ENCODE measurements at places on chromosomes 7 and 10.

- DNase-seq: no peak
Observed at GRCh38 chr7:73585196-73585595, 6.8 kb upstream of the TBL2 start.

GRCh38 chr10:70812814-70813213 lies 2.9 kb upstream of the SGPL1 start:
- no peak for DNase-seq

- DNase-seq: no peak
Observed at GRCh38 chr7:50620433-50620832, 55.2 kb upstream of the DDC start.

DNA sequence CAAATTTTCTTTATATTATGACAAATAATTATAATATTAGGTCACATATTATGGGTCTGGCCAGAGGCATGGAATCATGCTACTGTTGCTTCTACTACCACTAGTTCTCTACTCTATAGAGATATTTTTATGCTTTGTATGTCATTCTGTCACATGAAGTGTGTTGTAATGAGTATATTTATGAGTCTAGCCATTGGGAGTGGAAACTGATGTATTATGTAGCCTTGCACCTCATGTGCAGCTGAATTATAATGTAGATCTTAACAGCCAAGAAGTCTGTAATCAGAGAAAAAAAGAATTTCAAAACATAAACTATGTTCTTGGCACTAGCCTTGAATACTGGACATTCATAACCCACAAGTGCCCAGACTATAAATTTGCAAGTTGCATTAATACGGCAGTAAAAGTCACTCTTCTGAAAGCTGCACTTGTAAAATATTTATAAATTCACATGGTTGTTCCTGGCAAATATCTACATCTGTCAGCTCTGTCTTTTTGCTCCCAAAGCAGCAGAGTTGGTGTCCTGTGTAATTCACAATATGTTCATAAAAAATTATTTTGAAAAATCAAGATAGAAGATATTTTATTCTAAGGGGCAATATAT lies 48.6 kb upstream of the SKAP2 start:
- no peak for DNase-seq

DNA sequence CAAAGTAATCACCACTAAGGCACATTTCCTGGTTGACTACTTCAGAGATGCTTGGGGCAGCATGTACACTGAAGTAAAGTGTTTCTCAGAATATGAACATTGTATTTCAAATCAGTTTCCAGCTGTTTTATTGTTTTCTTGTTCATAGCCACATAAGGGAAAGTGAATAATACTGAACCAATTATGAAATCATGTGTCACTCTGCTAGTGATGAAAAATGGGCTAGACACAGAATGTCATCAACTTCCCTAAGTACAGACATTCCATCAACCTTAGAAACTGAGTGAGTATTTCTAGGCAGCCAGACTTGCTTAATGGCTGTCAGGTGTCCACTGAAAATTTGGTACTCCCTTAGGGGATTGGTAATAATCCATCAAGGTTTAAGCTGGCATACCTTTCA lies 603.5 kb downstream of the ARL4A start:
- DNase-seq: no peak

DNA sequence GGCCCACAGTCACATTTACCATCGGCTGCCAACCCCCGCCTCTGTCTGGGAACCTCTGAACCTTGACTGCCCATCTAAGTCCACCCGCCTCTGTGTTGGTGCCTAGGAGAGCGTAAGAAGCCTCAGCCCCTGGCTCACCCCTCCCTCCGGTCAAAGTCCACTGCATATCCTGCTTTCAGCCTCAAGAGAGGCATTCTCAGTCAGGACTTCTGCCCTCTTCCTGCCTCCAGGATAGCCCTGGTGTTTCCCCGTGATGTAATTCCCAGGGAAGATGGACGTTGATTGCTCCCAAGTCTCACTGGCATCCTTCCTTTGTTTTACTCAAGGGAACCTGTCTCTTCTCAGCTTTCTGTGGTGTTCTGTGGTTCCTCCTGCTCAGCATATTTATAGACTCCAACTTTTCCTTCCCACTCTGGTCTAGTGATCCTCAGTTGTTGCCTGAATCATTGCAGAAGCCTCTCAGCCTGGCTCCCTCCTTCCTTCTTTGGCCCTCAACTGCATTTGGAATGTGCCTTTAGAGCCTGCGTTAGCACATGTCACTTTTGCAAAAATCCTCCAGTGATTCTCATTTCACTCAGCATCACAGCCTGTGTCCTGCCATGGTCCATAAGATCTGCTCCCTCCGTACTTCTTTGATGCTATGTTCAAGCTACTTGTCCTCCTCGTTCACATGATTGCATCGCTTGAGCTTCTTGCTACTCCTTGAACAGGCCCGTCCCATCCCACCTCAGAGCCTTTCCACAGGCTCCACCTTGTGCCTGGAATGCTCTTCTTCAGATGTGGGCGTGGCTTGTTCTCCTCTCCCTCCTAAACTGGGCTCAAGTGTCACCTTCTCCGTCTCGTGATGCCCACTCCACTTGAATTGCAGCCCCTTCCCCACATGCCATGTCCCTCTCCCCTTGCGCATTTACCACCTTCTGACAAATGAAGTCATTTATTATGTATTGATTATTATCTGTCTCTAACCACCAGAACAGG lies 124.2 kb downstream of the PLPP4 start:
- DNase-seq: no peak

GRCh38 chr10:54799506-54799905 lies 1.5 kb downstream of the PCDH15 start:
- no peak for DNase-seq

DNA sequence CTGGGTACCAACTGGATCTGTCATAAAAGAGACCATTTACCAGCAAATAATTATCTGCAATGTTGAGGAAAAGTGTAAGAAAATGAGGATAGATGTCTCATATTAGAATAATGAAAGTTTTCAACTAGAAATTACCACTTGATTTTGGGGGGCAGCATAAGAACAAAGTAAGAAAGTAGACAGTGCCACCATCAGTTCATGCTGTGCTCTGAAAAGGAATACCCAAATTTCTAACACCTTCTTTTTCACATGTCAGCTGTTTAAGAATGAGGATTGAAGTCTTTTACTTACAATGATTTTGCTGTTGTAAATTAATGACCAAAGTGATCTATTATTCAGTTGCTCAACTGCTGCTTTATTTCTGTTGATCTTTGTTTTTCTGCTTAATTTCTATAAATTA lies 578.3 kb downstream of the ETV1 start:
- DNase-seq: no peak

DNA sequence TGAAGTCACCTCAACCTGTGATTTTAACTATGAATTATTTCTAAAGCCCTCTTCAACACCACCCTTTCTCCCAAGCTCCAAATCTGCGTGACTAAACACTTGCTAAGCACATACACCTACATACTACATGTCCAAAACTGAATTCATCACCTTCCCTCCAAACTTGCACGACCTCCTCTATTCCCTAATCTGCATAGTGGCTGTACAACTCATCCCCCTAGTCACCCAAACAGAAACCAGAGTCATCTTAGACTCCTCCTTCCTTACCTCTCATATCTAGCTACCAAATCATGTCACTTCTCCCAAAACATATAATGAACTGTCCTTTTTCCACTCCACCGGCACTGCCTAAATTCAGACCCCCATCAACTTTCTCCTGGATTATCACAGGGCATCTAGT lies 16.2 kb downstream of the ARHGAP21 start:
- DNase-seq: no peak

- DNase-seq: peak; percentile 93
Observed at GRCh38 chr7:77428777-77429231, 12.7 kb upstream of the GSAP start.

DNA sequence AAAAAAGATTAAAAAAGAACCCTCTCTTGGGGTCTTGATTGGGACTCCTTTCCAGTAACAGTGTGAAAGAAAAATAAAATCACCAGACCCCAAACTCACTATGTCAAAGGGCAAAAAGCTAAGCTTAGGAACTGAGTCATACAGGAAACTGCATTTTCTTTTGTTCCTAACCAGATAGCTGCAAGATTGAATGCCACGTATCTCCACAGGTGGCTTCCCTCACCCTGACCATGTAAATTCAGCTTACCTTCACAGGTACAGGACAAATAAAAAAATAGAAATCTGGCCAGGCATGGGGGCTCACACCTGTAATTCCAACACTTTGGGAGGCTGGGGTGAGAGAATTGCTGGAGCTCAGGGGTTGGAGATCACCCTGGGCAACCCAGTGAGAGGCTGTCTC lies 32.5 kb upstream of the EIF4H start:
- no peak for DNase-seq

DNA sequence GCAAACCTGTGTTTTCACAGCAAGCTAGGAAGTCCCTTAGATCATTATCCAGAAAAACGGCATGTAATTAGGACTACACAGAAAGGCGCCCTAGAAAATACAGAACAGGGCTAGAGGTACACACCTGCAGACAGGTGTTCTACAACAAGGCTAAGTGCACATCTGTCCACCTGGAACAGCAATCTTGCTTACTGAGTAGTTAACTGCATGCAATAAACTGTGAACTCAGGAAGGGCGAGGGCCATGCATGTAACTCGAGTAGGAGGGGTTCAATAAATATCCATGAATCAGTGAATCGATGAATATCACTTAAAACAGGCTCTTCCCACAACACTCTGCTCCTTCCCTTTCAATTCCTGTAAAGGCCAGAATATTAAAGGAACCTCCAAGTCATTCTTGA lies 22.0 kb downstream of the FAM171A1 start:
- DNase-seq: no peak

DNA sequence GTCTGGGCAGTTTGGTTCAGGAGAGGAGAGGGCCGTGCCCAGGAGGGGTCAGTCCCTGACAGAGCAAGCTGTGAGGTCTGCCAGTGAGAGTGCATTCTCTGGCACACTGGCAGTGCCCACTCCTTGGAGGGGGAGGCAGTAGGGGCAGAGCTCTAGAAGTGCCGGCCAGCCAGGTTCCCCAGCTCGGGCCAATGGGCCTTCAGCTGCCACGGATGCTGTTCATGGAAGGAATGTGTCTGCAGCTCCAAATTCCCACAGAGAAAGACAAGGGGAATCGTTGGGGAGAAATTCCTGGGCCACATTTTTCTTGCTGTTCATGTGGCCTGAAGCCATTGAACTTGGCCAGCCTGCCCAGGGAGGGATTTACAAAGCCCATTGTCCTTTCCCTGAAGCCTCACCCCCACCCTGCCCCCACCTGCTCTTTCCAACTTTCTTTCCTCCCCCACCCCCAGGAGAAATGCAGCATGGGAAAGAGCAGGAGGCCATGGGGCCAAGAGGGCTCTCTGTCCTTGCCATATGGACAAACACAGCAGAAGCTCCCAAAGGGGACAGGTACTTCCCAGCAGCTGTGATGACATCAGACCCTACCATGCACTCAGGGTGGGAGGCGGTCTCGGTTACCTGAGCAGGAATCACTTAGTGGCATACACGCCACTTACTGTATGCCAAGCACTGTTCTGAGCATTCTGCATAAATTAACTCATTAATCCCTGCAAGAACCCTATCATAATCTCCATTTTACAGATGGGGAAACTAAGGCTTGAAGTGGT lies 70.7 kb downstream of the ARHGAP22 start:
- DNase-seq: no peak

GRCh38 chr7:47484923-47485639 lies 96.8 kb downstream of the TNS3 start:
- no peak for DNase-seq

- no peak for DNase-seq
Observed at GRCh38 chr10:60975716-60976115, 31.7 kb upstream of the RHOBTB1 start.

- no peak for DNase-seq
Observed at GRCh38 chr10:37700886-37701780, 156.3 kb downstream of the ZNF248 start.

Data from NCI-H187 treated with DMSO at 0.1 percent for 48 hours (cell line).